ENCODE measurements at places on chromosomes 11 and 22.

DNA sequence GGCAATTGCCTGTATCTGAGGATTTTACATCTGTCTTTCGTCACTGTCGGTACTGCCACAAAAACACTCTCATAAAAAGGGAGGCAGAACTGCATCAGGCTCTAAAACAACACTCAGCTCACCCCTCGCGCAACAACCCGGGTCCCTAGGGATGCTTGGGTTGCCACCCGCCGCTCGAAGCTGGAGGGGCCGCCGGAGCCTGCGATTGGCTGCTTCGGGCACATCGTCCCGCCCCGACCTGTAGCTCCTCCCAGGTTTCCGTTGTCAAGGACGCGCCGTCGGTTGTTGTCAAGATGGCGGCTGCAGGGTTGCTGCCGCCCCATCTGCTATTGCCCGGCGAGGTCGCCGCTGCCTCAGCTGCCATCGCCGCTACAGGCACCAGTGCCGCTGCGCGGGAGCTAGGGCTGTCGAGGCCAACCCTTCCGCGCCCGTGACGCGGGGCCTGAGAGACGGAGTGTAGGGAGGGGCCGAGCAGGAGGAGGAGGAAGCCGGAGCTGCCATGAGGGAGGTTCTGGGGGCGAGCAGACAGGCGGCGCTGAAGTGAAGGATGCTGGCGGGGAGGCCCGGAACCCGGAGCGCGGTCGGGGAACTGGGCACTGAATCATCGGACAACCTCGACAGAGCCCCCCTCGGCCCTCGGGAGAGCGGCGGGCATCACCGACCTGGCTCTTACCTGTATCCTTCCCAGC lies at the start of gene CEP126:
Gene CEP126, plus strand, starts transcription at position 273 of the 689 bp plus-strand sequence. Its CDS starts 275 bp downstream, at position 548.
- peak; percentile 92 for DNase-seq

GRCh38 chr11:22703040-22703439 lies 36.6 kb downstream of the GAS2 start:
- DNase-seq, result peak; percentile 16

DNA sequence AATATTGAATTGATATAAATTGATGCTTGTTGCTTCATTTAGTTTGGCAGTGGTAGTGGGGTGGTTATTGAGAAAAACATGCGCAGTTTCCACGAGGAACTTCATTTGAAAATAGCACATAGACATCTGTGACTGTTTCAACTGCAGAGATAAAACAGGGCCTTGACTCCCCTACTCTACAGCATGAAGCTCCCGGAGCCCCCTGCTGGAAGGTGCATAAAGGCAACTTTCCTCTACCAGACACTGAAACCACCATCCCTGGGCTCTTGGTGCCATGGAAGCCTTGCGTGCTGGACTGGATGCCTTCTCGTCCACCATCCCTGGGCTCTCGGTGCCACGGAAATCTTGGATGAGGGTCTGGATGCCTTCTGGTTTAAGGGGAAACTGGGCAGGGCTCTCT lies 195.9 kb downstream of the CSNK2A3 start:
- DNase-seq, result peak; percentile 7

DNA sequence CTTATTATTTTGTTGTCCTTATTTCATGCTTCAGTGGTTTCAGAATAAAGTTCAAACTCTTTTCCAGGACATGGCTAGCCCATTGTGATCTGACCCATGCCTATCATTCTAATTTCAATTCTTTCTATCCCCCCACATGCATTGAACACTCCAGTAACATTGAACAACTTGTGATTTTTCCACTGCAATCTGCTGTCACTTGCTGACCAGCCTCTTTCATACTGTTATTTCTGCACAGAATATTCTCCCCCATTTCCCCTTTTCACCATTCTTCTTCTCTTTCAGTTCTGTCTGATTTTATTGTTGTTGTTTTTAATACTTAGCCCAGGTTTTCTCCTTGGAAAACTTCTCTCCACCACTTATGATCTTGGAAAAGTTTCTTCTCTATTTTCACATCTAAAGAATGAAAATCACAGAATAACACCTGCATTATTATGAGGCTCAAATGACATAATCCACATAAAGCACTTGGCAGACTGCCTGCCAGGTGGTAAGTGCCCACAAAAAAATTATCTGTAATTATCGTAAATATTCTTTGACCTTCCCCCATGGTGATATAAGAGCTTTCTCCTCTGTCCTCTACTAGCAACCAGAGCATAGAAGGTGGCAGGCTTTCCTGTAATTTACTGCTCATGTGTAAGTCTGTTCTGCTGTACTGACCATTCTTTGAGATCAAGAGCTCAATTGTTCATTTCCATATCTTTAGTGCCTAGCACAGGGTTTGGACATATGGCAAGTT lies 51.9 kb upstream of the EED start:
- peak; percentile 95 for DNase-seq

- no peak for DNase-seq
These were observed 5.1 kb downstream of the MRGPRF start for GRCh38 chr11:69007975-69008381.

- no peak for DNase-seq
These were observed 90.3 kb upstream of the BID start for GRCh38 chr22:17864398-17865182.

DNA sequence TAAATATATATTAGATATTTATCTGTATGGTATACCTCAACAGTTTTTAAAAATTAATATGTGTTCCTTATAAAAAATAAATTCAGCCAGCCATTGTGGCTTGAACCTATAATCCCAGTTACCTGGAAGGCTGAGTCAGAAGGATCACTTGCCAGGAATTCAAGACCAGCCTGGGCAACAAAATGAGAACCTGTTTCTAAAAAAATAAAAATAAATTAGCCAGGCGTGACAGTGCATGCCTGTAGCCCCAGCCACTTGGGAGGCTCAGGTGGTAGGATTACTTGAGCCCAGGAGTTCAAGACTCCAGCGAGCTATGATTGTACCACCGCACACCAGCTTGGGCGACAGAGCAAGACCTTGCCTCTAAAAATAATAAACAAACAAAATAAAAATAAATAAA lies 54.9 kb downstream of the PHF21A start:
- DNase-seq, result no peak

DNA sequence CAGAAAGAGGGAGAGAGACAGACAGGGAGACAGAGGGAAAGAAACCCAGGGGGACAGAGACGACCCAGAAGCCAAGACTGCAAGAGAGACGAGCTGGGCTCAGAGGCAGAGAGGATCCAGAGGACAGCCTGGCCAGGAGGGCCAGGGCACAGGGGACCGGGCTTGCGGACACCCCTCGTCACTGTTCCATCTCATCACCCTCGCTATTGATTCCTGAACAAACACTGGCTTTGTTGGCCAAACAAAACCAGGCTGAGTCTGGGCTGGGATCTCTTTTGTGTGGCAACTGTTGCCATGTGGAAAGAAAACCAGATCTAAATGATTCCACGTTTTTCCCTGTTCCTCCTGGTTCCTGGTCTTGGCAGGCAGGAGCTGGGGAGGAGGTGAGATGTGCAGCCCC lies 339.4 kb downstream of the MN1 start:
- DNase-seq, result peak; percentile 83

DNA sequence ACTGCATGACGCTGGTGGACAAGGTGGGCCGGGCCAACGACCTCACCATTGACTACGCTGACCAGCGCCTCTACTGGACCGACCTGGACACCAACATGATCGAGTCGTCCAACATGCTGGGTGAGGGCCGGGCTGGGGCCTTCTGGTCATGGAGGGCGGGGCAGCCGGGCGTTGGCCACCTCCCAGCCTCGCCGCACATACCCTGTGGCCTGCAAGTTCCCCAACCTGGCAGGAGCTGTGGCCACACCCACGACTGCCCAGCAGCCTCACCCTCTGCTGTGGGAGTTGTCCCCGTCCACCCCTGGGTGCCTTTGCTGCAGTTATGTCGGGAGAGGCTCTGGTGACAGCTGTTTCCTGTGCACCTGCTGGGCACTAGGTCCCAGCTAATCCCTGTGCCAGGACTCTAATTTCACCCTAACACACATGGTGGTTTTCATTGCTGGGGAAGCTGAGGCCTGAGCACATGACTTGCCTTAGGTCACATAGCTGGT lies 49.0 kb upstream of the PPP6R3 start:
- peak; percentile 59 for DNase-seq

GRCh38 chr11:10473371-10473770 lies 18.3 kb downstream of the AMPD3 start:
- DNase-seq, result no peak

GRCh38 chr11:113167599-113167998 lies 146.8 kb upstream of the TTC12 start:
- DNase-seq, result peak; percentile 42

DNA sequence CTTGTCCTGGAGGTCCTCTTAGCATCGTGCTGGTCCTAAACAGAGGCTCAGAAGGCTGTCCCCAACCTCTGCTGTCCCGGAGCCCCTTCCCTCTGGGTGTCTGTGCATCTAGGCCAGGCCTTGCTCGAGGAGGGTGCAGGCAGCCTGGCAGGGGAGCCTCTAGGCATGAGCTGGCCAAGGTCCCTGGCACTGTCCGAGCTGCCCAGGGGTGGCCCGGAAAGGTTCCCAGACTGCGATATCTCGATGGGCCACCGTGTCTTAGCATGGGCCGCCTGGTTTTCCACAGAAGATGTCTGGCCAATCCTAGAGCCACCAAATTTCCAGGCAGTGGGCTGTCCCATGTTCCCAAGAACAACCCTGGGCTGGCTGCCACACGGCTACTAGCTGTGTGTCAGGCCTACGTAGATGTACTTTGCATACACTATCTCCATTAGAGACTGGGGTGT lies 24.6 kb upstream of the SMIM38 start:
- no peak for DNase-seq

- no peak for DNase-seq
These were observed 11.3 kb downstream of the CUL5 start for GRCh38 chr11:108019870-108020540.

DNA sequence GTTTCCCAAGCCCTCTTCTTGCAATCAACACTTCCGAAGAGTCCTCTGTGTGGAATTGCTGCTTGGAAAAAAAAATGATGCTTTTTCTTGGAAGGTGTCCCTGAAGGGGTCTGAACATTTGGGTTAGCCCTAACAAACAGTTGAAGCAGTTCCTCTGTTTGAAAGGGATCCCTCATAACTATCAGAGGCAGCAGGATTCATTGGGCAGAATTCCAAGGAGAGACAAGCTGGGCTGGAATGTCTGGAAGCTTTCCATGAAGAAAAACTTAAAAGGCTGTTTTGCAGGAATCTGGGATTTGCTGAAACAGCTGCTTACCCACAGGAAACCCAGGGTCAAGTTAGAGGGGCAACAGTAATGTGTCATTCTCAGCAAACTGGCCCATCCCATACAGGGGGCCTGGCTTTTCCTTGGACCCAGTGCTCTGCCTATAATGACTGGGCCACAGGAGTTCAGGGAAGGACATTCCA lies 3.1 kb downstream of the CSNK2A3 start:
- DNase-seq, result no peak

DNA sequence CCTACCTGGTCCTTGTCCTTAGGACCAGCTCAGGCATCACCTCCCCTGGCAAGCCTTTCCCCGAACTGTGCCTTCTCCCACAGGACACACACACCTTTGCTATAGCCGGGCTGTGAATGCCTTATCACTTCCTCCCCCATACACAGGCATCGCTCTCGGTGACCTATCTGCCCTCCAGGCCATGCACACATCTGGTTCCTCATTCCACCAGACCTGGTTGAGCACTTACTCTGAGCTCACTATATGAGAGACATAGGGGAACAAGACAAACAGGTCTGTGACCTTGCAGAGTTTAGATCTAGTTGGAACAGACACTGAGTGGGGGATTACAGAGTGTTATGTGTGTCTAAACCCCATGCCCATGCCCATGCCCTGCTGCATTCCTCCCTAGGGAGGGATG lies 3.1 kb upstream of the BCR start:
- no peak for DNase-seq

GRCh38 chr11:75867778-75868374 lies 52.9 kb downstream of the UVRAG start:
- DNase-seq, result peak; percentile 47

GRCh38 chr22:28016781-28017557 lies 97.9 kb upstream of the PITPNB start:
- no peak for DNase-seq

- DNase-seq, result no peak
These were observed 33.5 kb downstream of the NFRKB start for GRCh38 chr11:129861702-129862522.
